ENCODE measurements at places on chromosomes 3 and 15.
A peak's percentile ranks its signal among the peaks of the same experiment; 100 is the strongest.

DNA sequence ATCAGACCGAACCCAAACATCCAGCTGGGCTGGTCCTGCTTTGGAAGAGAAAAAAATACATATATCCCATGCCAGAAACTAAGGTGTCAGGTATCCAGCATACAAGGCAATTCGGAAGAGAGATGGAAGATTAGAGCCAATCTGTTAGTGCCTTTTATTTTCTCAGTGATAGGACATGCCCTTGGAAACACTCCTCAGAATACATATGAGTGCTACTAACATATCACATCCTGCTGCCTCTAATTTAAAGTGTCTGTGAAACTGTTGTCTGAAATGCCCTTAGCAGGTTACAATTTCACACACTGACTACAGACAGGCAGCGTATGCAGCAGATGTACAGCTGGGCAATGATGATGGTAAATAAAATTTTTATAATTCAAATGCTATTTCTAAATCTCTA lies 78.9 kb downstream of the RBPMS2 start:
- no peak for DNase-seq

DNA sequence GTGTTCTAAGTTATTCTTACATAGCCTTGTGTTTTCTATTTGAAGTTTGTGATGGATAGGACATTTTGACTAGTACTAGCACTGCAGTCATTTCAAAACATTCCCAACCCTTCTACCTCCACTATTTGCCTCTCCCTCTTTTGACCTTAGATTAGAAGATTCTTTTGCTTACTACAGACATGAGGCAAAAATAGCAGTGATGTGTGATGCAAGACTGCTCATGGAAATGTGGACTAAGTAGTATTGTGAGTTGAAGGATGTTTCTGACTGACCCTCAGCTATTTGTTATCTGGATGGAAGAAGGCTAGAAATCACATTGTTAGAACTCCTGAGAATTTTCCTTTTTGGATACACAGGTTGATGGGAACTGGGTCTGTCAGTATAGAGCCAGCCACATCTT lies 45.9 kb downstream of the ATP2C1 start:
- DNase-seq = no peak

DNA sequence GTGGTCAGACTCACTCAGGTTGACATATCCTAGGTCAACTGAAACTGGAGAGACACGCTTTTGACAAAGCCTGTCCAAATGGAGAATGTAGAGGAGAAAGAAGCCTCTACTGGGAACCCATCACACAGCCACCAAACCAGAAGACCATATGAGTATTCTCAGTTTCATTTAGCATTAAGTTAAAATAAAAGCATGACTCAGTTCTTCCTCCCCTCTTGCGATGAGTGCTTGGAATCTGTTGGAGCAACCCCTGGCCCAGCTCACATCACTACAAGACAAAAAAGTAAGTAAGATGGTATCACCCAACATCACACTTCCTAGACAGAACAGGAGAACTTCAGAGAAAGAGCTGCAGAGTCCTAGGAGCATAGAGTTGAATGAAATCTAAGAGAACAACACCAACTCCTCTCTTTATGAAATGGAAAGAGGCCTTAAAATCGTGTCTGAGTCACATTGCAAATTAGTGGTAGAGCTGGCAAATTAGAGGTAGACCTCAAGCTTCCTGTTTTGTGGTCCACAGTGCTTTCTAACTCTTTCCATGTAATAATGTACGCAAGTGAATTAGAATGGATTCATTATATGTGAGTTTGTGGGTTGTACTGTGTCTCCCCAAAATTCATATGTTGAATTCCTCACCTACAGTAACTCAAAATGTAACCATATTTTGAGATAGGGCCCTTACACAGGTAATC lies 51.2 kb downstream of the FGF12 start:
- peak; percentile 62 for DNase-seq

DNA sequence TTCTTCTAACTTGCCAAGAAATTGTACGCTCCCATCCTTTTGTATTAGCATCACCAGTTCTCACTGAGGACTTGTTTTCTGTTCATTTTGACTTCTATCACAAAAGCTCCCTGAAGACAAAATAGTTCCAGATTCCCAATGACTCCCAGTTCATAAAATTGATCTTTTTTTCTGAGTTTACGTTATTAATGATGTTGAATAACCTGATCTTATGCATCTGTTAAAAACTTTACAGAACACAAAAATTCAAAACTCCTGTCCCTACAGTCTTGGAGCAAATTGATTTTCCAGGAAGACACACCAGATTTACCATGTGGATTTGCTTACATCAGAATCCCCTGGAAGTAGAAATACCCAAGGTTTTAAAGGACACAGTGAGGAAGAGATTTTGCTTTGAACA lies 8.3 kb upstream of the KCNMB2 start:
- no peak for DNase-seq

DNA sequence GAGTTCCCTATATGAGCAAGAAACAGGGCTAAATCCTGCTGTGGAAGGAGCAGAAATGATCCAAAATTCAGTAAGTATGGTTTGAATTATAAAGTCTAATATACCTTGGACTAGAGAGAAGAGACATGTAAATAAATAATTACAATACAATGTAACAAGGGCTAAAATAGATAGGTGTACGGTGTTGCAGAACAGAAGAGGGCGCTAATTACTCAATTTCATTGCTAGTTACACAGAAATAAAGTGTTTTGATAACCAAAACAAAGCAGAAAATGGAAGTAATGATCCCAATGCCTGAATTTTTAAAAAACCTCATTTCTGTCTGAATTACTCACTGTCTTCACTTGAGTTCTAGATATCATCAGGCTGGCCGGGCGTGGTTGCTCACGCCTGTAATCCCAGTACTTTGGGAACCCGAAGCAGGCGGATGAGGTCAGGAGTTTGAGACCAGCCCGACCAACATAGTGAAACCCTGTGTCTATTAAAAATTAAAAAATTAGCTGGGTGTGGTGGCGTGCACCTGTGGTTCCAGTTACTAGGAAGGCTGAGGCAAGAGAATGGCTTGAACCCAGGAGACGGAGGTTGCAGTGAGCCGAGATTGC lies 8.3 kb upstream of the PLCH1 start:
- DNase-seq = peak; percentile 44

DNA sequence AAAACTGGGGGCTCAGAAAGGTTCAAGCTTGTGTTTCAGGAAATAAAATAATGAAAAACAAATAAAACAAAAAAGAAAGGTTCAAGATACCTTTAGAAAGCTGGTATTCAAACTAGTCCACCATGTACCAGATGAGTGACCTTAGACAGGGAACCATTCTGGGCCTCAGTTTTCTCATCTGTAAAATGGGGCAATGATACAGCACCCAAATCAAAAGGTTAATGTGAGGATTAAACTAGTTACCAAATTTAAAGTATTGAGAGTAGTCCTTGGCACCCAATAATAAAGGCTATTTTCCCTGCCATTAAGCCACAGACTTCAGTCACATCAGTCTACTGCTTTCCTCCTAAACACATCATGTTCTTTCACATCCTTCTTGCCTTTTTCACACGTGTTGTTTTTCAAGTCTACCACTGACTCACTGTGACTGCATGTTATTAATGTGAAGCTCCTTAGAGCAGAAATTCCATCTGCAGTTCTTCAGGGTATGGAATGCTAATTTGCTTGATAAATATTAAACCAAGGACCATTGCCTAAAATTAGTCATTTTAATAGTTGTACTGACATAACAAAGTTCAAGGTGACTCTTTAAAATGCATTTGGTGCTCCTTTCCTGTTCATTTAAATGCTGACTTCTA lies 19.9 kb downstream of the TAMM41 start:
- DNase-seq = no peak

DNA sequence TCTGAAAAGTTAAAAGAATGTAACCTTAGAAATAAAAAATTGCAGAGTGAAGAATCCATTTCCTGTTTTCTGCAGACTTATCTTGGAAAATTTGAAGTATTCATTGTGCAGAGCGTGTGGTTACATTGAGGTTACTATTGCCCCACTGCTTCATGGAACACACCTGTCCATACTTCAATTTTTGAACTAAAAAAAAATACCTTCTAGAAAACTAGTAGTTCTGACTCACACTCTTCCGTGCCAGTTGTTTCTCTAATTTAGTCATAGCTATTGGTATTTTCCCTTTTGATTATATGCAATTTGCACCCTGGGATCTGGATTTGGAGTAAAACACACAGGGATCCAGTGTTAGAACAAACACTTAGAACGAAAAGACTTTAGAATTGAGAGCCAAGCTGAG lies 111.8 kb upstream of the LYSMD4 start:
- peak; percentile 66 for DNase-seq

DNA sequence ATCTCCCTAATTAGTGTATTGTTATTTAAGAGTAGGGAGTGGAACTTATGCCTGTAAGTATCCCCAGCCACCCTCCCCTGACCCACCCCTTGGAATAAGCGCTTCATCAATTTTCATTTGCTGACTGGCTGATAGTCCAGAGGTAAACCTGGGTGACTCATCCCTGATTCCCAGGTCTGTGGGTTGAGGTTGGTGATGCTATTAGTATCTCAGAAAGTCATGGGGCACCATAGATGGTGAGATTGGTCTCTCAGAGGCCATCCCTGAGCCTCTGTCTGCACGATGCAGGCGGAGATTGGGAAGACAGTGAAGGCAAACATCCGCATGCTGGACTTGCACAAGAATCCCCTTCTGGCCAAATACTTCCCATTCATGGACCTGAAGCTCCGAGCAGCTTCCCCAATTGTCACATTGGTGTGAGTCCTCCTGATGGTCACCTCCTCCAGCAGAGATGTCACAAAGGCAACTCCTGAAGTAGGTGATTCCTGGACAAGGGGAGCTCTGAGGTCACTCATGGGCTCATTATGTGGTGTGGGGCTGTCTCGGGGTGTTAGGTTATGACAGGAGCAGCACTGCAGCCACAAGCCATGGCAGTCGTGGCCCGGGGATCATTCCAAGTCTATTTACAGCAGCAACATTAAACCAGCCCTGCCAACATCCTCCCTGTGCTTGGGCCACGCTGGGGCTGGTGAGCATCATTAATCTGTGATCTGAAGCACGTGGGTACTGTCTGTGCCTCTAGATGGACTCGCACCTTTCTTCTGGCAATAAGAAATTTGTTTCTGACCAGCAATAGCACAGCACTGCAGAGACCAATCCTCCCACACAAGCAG lies 6.8 kb upstream of the TXNRD3 start:
- DNase-seq = no peak

DNA sequence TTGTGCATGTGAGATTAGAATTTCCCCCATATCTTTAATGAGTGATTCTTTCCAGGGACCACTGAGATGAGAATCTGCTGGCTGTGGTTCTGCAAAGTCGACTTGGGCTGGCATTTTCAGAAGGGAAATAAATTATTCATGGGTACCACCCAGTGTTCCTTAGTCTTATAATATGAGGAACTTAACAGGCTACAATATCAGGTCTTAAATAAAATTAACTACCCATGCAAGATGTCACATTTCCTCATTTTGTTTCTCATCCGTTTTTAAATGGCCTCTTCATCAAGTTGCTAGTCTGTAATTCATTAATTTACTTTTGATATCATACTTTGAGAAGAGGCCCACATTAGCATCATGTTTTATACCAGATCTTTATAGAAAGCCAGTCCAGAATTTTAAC lies 58.3 kb upstream of the SKOR1 start:
- DNase-seq = no peak

GRCh38 chr3:23203708-23204330 lies 692 bp downstream of the UBE2E2 start:
- no peak for DNase-seq

DNA sequence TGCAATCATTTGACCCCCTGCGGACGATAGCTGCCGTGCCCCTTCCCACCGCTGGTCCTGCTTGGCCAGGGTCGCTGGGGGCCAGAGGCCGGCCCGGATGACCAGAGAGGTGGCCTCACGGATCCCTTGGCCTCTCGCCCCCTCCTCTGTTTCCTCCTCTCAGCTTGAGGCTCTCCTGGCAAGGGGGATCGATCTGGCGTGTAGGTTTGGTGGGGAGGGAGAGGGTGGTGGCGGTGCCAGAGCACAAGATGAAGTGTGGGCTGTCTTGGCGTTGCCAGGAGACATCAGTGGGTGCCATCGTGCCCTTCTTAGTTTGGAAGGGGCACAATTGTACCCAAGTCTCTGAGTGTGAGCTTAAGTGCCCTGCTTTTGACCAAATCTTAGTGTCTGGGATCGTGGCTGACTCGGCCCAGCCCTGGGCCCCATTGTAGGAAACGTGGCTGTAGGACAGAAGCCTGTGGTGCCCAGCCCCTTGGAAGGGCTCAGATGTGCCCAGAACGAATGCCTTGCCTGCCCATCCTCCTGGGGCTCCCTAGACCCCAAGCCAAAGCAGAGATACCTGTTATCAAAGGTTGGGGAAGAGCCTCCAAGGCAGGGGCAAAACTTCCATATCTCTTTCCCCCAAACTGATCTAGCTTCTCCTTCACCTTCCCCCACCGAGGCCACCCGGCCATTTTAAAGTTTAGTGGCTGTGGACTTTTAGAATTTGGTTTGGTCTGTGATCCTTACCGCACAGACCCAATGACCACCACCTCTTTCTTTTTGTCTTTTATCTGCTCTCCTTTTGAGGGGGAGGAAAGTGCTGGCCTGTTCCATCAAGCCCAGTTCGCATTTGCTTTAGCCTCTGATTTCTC lies 14.4 kb downstream of the NR2F2 start:
- DNase-seq = no peak

- no peak for DNase-seq
Observed at GRCh38 chr3:57048728-57049127, 11.7 kb upstream of the SPATA12 start.

DNA sequence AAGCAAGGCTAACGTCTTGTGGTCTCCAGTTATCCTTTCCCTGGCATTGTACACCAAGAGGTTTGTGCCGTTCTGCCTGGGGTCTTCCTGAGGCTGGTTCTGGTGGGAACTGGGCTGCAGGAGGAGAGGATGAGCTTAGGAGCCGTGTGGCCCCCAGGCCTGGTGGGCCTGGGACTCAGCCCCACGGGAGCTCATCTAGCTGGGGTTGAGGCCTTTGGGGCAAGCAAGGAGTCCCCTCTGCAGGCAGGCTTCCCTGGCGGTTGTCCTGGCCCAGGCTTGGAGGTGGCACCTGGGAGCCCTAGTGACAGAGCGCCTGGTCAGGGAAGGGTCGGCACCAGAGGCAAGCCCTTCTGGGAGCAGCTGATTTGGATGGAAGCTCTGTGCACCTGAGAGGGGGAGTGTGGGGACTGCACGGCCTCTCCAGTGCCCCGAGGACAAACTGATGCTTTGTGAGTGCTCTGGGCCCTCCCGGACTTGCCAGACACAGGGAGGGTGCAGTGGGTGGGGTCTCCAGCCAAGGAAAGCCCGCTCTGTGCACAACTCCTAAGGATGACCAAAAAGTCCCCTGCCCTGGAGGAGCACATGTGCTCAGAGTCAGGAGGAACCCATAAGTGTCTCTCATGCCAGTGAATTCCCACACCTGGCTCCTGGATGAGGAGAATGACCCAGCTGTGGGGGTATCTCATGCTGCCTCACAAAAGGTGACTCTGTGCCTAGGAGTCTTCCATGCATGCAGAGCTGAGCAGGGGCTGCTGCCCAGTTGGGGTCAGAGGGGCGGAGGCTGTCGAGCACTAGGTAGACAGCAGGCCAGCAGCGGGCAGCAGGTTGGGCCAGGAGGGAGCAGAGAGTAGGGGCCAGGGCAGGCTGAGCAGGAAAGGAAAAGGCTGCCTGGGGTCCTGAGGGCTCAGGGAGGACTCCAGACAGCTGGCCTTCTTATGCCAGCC lies 2.7 kb downstream of the PAK6 start:
- DNase-seq = no peak
